Activated CD8-positive, alpha-beta T cell treated with anti-CD3 and anti-CD28 coated beads, Interleukin-2, amount 10 ng/mL, durations not matched to agents 7 days and 5 days (primary cell): ENCODE measurements at places on chromosomes 5 and 9.
A peak's percentile ranks its signal among the peaks of the same experiment; 100 is the strongest.

GRCh38 chr5:31783086-31783645 is 144.2 kb downstream of the PDZD2 start:
- no peak for DNase-seq

GRCh38 chr9:88781628-88782391 is 209.5 kb upstream of the S1PR3 start:
- no peak for DNase-seq

DNA sequence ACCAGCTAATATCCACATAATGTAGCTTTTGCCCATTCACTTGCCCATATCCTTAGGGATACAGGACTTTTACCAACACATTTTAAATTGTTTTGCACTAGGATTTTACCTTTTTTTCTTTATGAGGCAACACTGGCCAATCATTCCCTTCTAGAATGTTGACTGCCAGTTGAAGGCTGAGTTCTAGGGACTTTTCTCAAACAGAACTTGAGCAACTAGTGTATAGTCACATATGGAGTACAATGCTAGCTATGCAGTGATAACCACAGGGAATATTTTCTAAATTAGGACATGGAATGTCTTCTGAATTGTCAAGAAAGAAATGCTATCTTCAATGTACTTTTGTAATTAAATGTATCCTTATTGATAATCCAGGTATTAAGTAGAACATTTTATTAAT is 133.6 kb downstream of the OXCT1 start:
- no peak for DNase-seq

DNA sequence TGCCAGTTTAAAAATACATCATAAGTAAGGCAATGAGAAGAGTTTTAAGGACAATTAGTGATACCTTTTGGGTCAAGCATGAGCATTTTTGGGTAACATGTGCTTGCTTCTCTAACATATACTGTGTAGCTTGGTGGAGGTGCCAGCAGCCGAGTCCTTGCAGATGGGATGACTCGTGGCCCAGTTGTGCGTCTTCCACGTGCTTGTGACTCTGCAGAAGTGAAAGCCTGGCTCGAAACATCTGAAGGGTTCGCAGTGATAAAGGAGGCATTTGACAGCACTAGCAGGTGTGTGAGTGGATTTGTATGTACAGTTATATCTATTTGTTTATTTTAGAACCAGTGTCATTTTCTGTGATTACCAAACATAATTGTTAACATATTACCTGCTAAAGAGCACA is 18.2 kb downstream of the HMGCR start:
- DNase-seq, result no peak

DNA sequence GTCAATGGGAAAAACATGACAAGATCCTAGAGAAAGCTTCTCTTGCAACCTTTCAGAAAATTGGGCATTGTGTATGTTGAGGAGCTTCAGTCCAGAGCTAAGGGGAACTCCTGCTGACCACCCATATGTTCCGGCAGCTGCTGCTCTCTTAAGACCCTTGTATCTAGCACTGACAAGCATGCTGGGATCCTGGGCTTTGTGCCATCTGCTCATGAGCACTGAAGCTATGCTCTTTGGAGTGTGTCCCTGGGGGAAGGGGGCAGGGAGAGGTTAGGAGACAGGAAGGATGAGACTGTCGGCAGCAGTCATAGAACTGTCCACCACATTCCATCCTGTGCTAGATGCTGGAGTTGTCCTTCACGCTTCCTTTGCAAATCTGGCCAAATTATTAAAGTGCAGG is 109.3 kb downstream of the JAKMIP2 start:
- DNase-seq, result no peak

- no peak for DNase-seq
Measured at GRCh38 chr9:86809151-86809550, 138.2 kb downstream of the GAS1 start.

- no peak for DNase-seq
Measured at GRCh38 chr9:115551396-115551795, 433.4 kb upstream of the TNC start.

DNA sequence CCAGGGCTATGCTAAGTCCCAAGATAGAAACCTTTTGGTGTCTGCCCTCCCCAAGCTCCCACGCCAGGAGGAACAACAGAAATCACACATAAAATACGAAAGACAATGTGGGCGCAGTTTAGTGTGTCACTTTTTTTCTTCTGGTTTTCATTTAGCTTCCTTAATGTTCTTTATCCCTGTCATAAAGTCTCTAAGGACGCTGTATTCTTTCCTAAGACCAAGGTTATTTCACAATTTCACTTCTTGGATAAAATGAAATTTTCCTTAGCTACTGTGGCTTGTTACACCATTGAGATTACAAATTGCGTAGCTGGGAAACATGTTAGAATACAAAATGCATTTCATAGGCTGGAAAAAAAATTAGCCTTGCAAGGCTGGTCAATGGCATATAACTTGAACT is 85.4 kb downstream of the GLIS3 start:
- DNase-seq, result no peak

GRCh38 chr9:123678038-123678877 is 251.7 kb downstream of the DENND1A start:
- no peak for DNase-seq

DNA sequence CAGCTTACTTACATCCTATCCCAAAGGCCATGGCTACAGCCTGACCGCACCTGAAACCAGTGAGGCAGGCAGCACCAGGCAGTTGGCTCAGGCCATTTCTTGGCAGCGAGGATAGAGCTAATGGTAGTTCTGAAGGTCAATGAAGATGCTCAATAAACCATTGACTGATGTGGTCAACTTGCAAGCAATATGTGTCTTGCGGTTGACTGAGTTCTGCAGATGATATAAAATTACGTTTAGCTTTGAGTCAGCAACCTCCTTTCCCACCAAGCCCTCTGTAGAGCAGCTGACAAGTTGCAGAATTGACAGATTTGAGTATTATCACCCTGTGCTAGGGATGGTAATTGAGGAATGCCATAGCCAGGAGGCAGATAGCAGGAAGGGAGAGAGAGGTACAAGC is 189.0 kb upstream of the PUM3 start:
- DNase-seq, result no peak

- peak; percentile 83 for DNase-seq
Measured at GRCh38 chr9:131635285-131635684, 90.0 kb downstream of the PRRT1B start.

GRCh38 chr5:142012186-142012785 is 541 bp downstream of the GNPDA1 start:
- DNase-seq, result peak; percentile 66

DNA sequence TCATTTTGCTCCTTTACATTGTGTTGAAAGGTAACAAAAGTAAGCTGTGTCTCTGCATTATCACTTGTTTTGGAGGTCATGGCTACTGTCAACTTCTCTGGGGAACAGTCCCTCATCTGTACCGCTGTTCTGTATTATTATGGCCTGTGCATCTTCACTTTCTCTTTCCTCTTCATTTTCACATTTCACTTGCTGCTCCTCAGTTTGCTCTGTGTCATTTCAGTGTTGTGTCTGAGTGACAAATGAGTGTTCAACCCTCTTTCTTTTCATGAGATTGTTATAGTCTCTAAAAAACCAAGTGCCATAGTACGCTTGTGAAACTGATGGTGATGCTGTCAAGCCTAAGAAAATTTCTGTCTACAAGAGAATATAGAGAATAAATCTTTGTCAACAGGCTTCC is 122.0 kb upstream of the FER start:
- DNase-seq, result no peak

DNA sequence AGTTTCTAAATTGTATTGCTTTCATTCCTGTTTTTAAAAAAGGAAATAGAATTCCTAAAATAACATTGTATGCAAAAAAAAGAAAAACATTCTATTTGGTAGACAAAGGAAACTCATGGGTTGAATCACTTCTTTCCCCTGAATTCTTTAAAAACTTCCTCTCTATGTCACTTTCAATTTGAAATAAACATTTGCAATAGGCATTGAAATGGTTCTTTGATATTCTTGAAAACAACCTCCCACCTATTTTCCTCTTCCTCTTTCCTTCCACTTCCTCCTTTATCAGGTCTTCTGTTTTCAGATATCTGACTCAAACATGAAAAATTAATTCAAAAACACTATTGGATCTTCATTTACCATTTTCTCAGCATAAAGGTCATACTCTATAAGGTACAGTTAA is 442.0 kb upstream of the MEF2C start:
- no peak for DNase-seq

GRCh38 chr5:39505791-39506190 is 81.0 kb upstream of the DAB2 start:
- DNase-seq, result no peak

DNA sequence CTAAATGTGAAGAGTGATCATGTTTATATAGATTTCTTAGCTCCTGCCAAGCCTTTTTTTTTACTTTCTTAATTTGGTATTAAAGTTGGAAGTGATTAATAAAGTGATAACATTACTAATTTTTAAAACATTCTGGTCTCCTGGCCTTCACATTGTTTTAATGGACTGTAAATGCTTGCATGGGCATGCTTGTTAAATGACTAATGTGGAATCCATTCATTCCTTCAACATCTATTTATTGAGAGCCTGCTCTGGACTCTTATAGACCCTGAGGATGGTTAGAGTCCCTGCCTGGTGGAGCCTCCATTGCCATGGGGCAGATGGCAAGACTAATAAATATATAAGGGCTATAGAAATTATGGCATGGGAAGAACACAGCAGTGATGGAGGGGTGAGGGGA is 103.5 kb downstream of the NTRK2 start:
- DNase-seq, result no peak

- no peak for DNase-seq
Measured at GRCh38 chr9:113631137-113631765, 167.7 kb downstream of the RGS3 start.

- no peak for DNase-seq
Measured at GRCh38 chr5:21613971-21614488, 1239.1 kb downstream of the CDH12 start.

GRCh38 chr9:136492978-136493522 is 10.2 kb upstream of the SEC16A start:
- no peak for DNase-seq

DNA sequence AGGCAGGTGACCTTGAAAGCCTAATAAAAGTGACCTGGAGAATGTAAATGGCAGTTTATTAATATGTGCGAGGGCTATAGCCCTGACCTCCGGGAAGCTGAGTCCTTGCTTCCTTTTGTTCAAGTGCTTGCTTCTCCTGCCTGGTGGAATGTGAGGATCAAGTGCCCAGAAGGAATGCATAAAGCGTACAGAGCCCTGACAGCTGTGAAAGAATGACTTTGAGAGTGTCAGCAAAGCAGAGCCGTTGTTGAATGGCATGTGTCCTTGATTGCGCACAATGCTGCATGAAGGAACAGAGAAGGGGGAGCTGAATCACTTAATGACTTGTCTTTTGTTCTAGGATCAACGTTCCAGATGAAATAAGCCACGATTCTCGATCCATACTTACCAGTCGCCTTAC is 133.0 kb downstream of the SLF1 start:
- DNase-seq, result no peak

DNA sequence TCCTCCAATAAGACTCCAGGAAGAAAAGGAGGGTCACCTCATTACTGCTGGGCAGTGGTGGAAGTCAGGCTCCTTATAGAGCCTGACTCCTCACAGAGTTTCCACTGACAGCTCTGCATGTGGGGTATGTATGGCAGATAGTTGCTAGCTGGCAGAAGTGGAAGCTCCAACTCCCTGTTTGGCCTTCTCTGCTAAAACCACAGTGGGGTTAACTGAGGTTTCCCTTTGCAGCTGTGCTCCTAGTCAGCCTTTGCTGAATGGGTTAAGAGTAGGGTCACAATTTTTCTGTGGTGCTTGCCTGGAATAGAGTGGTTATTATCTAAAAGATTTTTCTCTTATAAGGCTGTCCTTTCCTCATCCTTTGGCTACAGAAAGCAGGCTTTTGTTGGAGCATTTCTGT is 327.5 kb downstream of the FBXL17 start:
- DNase-seq, result no peak

DNA sequence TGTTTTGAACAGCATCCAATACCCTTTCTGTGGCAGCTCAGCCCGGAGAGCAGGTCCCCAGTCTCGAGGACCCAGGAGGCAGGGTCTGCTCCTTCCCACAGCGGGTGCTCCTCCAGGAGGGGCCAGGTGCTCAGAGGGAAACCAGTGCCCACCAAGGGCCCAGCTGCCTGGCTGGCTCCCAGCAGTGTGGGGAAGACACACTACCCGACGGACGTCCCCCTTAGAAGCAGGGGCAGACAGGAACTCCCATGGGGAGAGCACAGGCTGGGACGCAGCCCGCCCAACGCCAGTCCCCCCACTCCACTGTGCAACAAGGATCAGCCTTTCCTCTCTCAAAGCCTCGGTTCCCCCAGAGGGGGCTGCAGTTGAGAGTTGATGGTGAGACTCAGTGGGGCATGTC is 57.6 kb downstream of the ADAMTS2 start:
- no peak for DNase-seq

GRCh38 chr5:158406884-158407823 is 548.2 kb upstream of the CLINT1 start:
- DNase-seq, result no peak

GRCh38 chr5:14238272-14238671 is 95.1 kb downstream of the TRIO start:
- DNase-seq, result no peak

DNA sequence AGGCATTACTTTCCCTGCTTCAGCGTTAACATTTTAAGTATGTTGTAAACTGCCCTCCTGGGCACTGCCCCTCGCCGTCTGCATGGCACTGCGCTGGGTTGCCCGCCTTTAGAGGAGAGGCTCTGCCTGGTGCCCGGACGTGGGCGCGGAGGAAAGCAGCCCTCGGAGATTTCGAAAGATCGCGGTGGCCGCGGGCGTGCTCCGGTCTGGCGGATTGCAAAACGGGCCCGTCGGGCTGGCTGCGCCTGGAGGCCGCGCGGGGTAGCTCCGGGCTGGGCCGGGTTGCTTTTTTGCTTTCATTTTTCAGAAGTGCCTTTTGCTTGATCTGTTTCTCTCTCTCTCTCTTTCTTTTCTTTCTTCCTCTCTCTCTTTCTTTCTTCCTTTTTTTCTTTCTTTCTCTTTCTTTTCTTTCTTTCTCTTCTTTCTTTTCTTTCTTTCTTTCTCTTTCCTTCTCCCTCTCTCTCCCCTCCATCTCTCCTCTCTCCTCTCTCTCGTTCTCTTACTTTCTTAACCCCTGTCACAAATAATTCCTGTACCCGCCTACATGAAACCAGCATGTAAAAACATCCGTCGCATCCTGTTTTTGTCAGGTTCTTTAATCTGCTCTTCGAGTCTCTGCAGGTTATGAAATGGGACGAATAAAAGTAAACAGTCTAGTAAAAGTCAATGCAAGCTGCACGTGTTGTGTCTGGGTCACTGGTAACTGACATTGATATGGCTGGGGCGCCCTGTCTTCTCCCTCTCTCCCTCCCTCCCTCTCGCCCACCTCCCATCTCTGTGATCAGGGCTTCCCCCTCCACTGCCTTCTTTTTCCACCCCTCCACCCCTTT is 1.7 kb downstream of the FST start:
- peak; percentile 80 for DNase-seq

DNA sequence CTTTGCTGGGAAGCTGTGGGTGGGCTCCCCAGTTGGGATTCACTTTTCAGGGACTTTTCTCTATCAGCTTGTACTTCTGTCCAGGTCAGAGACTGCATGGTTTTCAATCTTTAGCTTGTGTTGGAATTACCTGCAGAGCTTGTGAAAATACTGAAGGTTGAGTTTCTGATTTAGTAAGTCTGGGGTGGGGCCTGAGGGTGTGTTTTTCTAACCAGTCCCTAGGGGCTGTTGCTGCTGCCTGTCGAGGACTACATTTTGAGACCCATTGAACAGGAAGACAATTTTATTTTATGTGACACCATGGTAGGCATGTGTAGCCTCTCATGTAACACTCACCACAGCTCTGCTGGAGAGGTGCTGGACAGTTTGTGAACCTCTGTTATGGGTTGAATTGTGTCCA is 14.7 kb upstream of the MLANA start:
- DNase-seq, result no peak

- no peak for DNase-seq
Measured at GRCh38 chr5:138819081-138819480, 56.1 kb downstream of the LRRTM2 start.

GRCh38 chr5:61082516-61083280 is 79.6 kb downstream of the SMIM15 start:
- no peak for DNase-seq
